Ascending aorta (tissue), 2 donors: ENCODE measurements at places on chromosomes 12 and 14. TPM values are rescaled to one million over a fixed set of nuclear protein-coding genes. Genes with fewer than 3 reads are reported as not detected.

The GPRC5A gene
- 23.8 TPM for total RNA-seq

The DTX3 gene
- total RNA-seq = 33.5 TPM

DNA sequence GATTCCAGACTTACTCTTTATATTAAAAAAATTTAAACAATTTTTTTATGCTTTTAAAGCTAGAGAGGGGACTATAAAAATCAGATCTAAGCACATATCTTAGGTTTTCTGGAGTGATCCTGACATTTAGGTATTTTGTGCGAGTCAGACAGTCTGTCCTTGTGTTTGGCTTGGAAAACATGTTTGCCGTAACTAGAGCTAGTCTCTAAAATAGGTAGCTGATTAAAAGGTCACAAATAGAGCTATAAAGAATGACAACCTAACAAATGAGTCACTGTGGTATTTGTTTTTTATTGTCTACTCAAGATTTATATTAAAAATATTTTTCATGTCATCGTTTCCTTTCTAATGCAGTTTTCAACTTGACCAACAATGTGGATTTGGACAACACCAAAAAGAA is 73.4 kb downstream of the MNAT1 start:
- DNase-seq = no peak

DNA sequence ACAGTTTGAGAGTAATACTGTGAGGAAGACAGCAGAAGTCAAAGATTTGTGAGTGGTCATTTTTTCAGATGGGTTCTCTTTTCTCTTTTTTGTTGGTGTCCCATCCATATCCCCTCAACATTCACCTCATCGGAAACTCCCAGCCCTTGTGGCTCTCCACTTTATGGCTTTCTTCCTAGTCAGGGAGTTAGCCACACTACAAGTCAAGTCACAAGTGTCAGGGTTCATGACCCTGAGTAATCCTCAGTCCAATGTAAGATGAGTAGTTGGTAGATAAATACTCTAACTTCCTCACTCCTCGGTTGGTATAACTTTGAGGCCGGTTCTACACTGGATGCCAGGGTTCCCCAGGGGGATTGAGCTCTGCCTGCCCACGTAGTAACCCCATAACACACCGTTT is 41.4 kb downstream of the PTGER2 start:
- DNase-seq = no peak
